Neural progenitor cell (in vitro differentiated cells): ENCODE measurements at places on chromosomes 12 and 14.
A peak's percentile ranks its signal among the peaks of the same experiment; 100 is the strongest.

- DNase-seq = no peak
Measured at GRCh38 chr12:32920506-32921085, 24.0 kb upstream of the PKP2 start.

- peak; percentile 9 for DNase-seq
Measured at GRCh38 chr12:113727651-113728061, 238.5 kb downstream of the RBM19 start.

- DNase-seq = no peak
Measured at GRCh38 chr12:120067084-120067869, 49.3 kb downstream of the RAB35 start.

- DNase-seq = no peak
Measured at GRCh38 chr12:2902272-2902880, 11.7 kb downstream of the TULP3 start.

GRCh38 chr12:49825360-49825970 lies 2.7 kb downstream of the NCKAP5L start:
- peak; percentile 37 for DNase-seq

GRCh38 chr12:108237272-108237671 lies 101.8 kb downstream of the CMKLR1 start:
- peak; percentile 18 for DNase-seq

DNA sequence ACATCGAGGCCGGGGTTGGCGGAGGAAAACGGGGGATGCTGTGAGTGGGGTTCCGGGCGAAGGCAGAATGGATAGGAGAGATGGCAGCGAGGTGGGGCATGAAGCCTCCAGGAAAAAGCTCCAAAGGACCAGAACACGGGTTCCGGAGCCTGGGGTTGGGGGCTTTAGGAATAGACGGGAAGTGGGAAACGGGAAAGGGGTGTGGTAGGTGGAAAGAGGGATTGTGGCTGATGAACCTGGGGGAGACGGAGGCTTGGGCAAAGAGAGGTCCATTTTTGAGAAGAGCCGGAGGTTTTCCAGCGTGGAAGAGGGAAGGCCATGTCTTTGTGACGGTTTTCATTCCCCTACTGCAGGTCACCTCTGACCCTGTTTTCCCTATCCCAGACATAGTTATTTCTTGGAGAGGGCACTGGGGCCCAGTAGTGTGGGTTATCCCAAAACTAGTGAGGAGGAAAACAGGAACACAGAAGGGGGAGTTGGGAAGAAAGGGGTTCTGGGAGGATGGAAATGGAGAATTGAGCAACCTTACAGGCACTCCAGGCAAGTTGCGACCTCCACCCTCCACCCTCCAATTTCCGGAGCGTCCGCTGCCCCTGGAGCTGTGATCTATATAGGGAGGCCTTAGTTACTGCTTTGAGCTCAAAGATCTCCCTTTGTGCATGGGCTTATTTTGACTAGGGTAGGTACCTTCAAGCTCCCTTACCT lies 1.1 kb downstream of the ATN1 start:
- DNase-seq = no peak

GRCh38 chr12:55997535-55997859 lies 421 bp downstream of the SUOX start:
- no peak for DNase-seq
